ENCODE measurements at places on chromosomes 2 and 18. TPM values are rescaled to one million over a fixed set of nuclear protein-coding genes. Genes with fewer than 3 reads are reported as not detected.

DNA sequence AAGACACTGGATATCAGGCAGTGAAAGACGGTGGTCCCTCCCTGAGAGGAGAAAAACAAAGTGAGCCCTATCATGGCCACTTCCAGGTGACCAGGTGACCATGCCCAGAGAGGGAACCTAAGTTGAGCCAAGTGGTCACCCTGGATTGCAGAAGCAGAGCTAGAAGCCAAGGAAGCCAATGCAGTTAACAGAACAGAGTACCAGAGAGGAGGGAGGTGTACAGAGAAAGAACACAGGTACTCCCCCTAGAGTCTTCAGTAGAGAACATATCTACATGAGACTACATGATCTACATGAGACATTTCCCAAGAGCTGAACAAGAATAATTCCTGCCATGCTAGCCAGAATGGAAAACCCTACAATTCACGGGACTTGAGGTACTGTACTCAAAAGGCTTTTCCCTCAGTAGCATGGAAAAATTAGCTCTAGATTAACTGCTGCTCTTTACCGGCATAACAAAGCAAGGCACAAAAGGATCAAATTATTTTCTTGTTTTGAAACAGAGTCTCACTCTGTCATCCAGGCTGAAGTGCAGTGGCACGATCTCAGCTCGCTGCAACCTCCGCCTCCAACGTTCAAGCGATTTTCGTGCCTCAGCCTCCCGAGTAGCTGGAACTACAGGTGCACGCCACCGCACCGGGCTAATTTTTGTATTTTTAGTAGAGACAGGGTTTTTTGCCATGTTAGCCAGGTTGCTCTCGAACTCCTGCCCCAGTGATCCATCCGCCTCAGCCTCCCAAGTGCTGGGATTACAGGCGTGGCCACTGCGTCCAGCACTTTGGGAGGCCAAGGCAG is 23.5 kb downstream of the ROCK2 start:
- H3K27ac ChIP-seq = no peak overlapping the region
- peaks cover 19% of the 10 kb centered on the region for H3K4me1 ChIP-seq
- H3K36me3 ChIP-seq = no peaks in the 10 kb centered on the region
- no peak overlapping the region for H3K4me3 ChIP-seq

DNA sequence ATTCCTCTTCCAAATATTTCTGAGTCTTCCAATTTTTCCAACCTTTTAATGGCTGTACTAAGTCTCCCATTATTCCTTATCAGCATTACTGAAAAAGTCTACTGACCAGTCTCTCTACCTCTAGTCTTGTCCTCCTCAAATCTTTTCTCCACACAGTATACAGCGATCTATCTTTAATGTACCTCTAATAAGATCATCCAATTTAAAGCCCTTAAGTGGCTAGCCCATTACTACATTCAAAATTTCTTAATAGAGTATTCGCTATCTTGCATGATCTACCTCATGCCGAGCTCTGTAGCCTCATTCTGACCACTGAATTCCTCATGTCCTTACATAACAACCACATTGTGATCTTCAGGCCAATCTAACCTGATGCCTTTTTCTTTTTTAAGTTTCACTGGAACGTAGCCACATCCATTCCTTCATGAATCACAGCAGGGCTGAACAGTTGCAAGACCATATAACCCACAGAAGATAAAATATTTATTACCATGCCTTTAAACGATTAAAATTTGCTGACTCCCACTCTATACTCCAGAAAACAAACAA is 57.9 kb downstream of the SLC66A3 start:
- H3K36me3 ChIP-seq = peaks cover 19% of the 10 kb centered on the region
- H3K27ac ChIP-seq = no peak overlapping the region
- H3K4me1 ChIP-seq = no peaks in the 10 kb centered on the region
- no peaks in the 10 kb centered on the region for H3K27me3 ChIP-seq

- peaks cover 17% of the 10 kb centered on the region for H3K36me3 ChIP-seq
- no peaks in the 10 kb centered on the region for H3K4me1 ChIP-seq
- no peak overlapping the region for H3K27ac ChIP-seq
- no peaks in the 10 kb centered on the region for H3K27me3 ChIP-seq
- no peak overlapping the region for H3K4me3 ChIP-seq
Measured at GRCh38 chr2:15527074-15527739, 33.9 kb downstream of the NBAS start.

The ITSN2 gene
- 64.0 TPM for total RNA-seq

The PTH2R gene
- total RNA-seq = not detected

- no peaks in the 10 kb centered on the region for H3K27me3 ChIP-seq
- no peak overlapping the region for H3K4me3 ChIP-seq
- no peak for DNase-seq
- peak overlapping the region; percentile 36 for H3K27ac ChIP-seq
Measured at GRCh38 chr18:48027401-48027963, 97.0 kb upstream of the SMAD2 start.

DNA sequence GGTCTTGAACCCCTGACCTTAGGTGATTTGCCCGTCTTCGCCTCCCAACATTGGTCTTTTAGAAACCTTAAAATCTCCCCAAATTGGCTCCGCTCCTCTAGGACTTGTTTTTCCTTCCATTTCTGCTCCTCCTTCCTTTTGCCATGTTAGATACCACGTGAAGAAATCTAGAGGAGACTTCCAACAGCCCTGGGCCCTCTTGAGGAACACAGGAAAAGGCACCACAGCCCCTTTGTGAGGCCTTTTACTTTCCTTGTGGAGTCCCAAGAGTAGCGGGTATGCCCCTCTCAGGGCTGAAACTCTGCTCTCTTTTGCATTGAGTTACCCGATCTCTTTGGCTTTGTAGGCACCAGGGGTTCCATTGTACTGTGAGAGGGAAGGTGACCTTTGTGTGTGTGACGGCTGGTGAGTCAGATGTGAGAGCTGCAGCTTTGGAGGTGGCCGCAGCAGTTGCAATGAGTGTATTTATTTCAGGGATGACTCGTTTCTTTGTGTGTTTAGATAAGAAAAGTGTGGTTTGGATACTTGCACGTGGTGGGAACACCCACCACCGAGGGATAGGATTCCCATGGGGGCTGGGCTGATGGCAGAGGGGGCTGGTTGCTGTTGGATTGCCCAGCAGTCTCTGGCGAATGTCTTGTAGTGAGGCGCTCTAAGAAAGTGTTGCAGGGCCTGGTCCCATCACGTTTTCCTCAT is 218.4 kb upstream of the HS6ST1 start:
- DNase-seq = no peak
- H3K27me3 ChIP-seq = no peaks in the 10 kb centered on the region
- no peak overlapping the region for H3K27ac ChIP-seq
- no peaks in the 10 kb centered on the region for H3K36me3 ChIP-seq
- no peak overlapping the region for H3K4me3 ChIP-seq
- no peaks in the 10 kb centered on the region for H3K4me1 ChIP-seq

DNA sequence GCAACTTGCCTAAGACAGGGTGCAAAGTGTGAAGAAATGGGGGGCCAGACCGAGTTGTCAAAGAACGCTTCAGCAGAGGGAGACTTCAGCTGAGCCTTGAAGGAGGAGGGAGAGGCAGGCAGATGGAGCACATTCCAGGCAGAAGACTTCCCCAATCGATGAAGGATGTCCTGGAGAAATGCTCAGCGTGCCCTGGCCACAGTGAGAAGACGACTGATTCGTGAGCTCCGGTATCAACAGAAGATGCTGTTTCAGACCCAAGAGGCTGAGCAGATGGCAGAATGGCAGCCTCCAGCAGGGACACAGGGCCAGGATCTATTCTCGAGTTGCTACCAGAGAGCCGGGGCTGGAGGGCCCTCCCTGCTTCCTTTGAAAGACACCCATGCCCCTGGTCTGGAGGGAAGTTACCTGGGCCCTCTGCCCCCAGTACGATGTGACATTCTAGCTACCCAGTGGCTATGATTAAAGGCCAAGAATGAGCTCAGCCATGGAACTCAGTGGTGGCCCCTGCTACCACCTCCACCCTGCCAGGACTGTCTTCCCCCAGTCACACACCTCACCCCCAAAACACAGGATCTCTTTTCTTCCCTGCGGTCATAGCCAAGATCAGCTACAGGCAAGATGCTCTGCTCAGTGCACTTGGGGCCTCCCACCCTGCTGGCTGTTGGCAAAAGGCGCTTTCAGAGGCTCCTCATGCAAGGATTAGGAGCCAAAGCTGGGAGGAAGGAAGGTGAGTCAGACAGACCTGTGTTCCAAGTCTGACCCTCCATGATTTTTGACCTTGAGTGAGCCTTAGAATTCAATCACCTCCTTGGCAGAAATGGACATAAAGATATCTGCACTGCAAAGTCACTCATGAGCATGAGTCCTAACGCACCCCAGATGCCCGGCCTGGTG is 84.3 kb downstream of the TFCP2L1 start:
- H3K4me1 ChIP-seq = peaks cover 28% of the 10 kb centered on the region
- H3K27me3 ChIP-seq = no peaks in the 10 kb centered on the region
- DNase-seq = no peak
- H3K27ac ChIP-seq = no peak overlapping the region
- no peaks in the 10 kb centered on the region for H3K36me3 ChIP-seq

GRCh38 chr2:151472966-151473365 is 63.3 kb downstream of the RIF1 start:
- no peak overlapping the region for H3K27ac ChIP-seq
- H3K36me3 ChIP-seq = peaks cover 22% of the 10 kb centered on the region
- DNase-seq = no peak
- no peaks in the 10 kb centered on the region for H3K27me3 ChIP-seq

The ST6GAL2 gene
- 71.1 TPM for total RNA-seq

DNA sequence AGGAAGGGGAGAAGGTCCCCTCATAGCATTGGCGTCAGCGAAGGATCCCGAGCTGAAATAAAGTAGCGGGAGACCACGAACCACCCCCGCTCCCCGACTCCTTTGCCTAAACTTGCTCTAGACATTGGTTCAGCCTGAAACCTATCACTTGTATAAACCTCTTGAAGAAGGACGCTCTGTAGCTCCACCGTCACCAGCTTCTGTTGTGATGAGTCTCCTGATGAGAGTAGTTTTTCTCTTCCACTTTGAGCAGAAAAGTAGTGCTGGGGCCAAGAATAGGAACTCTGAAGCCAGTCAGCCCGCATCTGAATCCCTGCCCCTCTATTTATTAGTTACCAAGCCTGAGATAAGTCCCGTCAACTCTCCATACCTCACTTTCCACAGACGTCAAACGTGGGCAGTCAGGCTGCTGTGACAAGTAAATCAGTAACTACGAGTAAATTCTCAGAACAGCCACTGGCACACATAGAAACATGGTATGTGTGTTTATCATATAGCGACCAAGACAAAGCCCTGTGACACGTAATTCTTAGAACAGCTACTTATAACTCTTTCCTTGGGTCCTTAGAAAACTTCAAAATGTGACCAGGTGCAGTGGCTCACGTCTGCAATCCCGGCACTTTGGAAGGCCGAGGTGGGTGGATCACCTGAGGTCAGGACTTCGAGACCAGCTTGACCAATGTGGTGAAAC is 61.7 kb downstream of the CD226 start:
- H3K27ac ChIP-seq = no peak overlapping the region
- DNase-seq = no peak
- no peaks in the 10 kb centered on the region for H3K27me3 ChIP-seq
- H3K36me3 ChIP-seq = no peaks in the 10 kb centered on the region

DNA sequence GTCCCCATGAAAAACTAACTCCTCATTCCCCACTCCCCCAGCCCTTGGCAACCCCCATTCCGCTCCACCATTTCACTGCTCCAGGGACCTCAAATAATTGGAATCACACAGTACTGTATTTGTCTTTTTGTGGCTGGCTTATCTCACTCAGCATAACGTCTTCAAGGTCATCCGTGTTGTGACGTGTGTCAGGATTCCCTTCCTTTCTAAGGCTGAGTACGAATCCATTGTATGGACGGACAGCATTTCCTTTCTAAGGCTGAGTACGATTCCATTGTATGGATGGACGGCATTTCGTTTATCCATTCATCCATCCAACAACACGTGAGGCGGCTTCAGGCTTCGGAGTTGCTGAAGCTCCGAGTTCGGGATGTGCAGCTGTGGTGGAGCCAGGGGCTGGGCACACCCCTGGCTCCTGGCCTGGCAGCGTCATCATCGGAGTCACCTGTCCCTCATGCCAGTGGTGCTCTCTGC is 1.2 kb upstream of the ASB1 start:
- no peaks in the 10 kb centered on the region for H3K27me3 ChIP-seq
- peaks cover 17% of the 10 kb centered on the region for H3K4me1 ChIP-seq
- peak overlapping the region; percentile 97 for H3K27ac ChIP-seq
- H3K4me3 ChIP-seq = peak overlapping the region; percentile 93
- no peaks in the 10 kb centered on the region for H3K36me3 ChIP-seq
- no peak for DNase-seq

GRCh38 chr2:60490441-60490840 is 63.0 kb downstream of the BCL11A start:
- H3K4me3 ChIP-seq = no peak overlapping the region
- DNase-seq = no peak
- no peaks in the 10 kb centered on the region for H3K27me3 ChIP-seq
- H3K36me3 ChIP-seq = no peaks in the 10 kb centered on the region

The XRCC5 gene
- 137 TPM for total RNA-seq

The BOLL gene
- total RNA-seq = not detected

The SSB gene
- 335 TPM for total RNA-seq

The CROCC2 gene
- not detected for total RNA-seq

DNA sequence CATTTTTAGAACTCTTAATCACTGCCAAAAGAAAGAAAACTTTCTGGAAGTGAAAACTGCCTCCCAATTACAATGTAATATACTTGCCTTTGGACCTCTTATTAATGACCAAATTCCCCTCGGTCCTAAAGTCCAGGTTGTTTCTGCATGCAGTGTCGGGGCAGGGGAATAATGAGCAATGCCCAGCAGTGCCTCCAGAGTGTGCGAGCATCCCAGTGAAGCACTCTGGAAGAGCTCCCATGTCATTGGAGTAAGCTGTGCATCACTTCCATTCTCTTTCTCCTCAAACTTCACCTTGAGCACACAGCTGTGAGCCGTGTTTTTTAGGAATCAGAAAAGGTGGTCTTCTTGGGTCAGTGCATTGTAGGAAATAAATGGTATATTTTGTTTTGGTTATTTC is 107.1 kb downstream of the SH3RF3 start:
- no peaks in the 10 kb centered on the region for H3K36me3 ChIP-seq
- no peak overlapping the region for H3K27ac ChIP-seq
- H3K4me1 ChIP-seq = peaks cover 45% of the 10 kb centered on the region
- DNase-seq = no peak
- no peaks in the 10 kb centered on the region for H3K27me3 ChIP-seq

The KLHL14 gene
- total RNA-seq = 1.3 TPM

- DNase-seq = no peak
- no peak overlapping the region for H3K27ac ChIP-seq
- no peaks in the 10 kb centered on the region for H3K36me3 ChIP-seq
- no peaks in the 10 kb centered on the region for H3K27me3 ChIP-seq
Measured at GRCh38 chr2:134669731-134670669, 48.8 kb downstream of the TMEM163 start.

The NAT8 gene
- total RNA-seq = not detected

DNA sequence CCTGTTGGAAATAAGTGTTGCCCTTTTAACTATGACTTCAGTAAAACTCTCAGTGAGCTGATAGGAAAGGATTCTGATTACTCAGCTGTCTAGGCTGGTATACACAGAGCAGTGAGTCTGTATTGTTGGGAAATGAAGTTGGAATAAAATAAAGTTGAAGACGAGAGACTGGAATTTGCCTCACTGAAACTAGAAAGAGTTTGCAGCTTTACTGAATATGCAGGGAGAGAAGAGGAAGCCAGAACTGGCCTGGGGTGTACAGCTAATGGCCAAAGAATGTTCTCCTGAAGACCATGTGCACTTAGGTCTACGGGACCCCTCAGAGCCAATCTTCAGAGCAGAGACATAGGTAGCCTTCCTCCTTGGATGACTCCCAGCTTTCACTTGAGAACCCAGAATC is 26.5 kb downstream of the EIF4E2 start:
- no peaks in the 10 kb centered on the region for H3K27me3 ChIP-seq
- H3K36me3 ChIP-seq = peaks cover 29% of the 10 kb centered on the region
- H3K4me1 ChIP-seq = no peaks in the 10 kb centered on the region
- H3K27ac ChIP-seq = no peak overlapping the region
- H3K4me3 ChIP-seq = no peak overlapping the region
- DNase-seq = no peak
